A673 (cell line): ENCODE measurements at places on chromosomes 16 and 17.

DNA sequence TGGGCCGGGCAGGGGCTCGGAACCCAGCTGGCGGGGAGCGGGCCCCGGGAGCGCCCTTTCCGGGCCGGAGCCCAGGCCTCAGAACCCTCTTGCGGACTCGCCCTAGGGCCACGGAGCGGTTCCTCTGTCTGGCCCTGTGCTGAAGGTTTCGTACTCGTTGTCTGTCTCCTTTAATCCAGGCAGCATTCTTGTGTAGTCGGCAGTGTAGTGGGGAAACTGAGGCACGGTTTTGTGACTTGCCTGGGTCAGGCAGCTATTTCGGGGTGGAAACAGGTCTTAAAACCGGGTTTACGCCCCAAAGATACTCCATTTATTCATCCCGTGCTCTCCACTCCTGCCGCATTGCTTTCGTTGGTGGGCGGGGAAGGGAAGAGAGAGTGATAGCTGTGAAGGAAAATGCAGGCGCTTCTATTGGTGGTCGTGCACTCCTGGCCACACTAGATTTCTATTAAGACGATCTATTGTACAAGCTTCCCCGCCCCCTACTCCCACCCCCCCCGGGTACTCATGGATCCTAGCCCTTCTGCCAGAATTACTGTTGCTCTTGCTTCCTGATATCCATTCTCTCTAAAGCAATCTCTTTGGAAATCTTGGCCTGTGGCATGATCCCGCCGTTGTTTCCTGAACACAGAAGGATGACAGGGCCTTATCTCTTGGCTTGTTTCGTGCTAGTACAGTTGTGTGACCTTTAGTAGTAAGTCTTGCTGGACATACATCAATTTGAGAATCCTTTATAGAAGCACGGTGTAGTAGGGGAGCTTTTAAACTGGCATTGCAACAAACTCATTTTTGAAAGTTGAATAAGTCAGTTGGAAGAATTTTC lies 751 bp downstream of the DCAF7 start:
- DNase-seq, result peak; percentile 78

- no peak for DNase-seq
These were observed 46.0 kb downstream of the HS3ST2 start for GRCh38 chr16:22859925-22860324.

DNA sequence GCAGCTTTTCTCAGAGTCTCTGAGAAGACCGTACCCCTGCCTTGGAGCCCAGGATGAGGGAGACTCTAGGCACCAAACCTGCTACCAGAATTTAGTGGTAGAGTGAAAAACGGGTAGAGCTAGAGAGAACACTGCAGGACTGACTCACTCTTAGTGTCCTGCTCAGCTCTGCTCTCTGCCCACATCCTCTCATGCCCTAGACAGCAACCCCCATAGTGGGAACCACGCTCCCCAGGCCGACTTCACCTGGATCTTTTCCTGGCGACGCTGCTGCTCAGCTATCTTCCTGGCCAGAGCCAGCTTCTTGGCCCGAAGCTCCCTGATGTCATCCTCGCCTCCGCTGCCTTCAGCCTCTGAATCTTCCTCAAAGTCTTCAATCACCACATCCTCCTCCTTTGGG lies 26.7 kb downstream of the HIC1 start:
- no peak for DNase-seq

DNA sequence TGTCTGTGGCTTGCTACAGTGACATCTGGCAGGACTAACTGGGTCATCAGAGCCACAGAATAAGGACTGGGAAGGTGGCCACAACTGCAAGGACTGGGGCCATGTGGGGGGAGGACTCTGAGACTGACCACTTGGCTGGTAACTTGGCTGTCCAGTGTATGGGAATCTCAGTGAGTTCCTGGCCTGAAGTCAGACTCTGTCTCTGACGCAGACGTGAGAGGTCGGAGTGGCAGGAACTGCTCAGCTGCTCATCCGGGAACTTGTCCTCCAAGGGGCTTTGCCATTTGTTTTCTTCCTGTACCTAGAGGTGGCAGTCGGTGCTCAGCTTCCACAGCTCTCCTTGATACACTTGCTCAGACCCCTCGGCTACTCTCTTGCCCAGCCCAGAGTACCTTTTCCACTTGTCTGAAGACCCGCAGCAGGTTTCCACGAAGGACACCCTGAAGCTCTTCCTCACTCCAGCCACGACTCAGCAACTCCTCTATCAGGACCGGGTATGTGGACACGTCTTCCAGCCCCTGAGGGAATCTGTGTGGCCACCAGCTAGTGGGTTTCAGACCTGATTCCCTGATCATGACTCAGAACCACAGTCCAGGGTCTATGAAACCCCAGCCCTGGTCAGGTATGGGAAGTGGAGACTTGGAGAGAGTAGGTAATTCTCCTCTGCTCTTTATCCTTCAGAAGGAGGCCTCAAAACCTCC lies 7.3 kb upstream of the DPEP3 start:
- no peak for DNase-seq

GRCh38 chr17:50687200-50688066 lies 20.3 kb downstream of the ANKRD40 start:
- no peak for DNase-seq

GRCh38 chr16:88951989-88952388 lies 25.0 kb downstream of the CBFA2T3 start:
- no peak for DNase-seq

- no peak for DNase-seq
These were observed 45.7 kb upstream of the KPNB1 start for GRCh38 chr17:47603830-47604597.

DNA sequence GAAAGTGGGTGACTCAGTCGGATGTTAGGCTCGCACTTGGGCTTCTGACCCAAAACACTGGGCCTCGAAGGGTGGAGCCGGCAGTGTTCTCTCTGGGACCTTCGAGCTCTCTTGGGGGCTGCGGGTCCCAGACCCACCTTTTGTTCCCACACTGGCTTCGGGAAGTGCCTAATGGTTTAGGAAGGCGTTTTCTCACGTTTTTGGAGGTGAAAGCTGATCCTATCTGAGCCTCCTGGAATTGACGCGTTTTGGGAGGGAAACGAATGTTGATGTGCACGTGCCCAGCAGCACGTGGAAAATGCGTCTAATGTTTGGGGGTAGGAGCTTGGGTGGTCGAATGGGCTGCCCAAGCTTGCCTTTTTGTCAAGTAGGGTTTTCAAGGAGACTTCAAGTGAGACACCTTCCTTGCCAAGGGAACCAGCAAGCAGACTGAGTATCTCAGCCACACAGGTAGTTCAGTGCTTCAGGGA lies 666 bp downstream of the HGS start:
- peak; percentile 41 for DNase-seq

GRCh38 chr17:81322271-81323082 lies 27.4 kb upstream of the SLC38A10 start:
- DNase-seq, result peak; percentile 67

DNA sequence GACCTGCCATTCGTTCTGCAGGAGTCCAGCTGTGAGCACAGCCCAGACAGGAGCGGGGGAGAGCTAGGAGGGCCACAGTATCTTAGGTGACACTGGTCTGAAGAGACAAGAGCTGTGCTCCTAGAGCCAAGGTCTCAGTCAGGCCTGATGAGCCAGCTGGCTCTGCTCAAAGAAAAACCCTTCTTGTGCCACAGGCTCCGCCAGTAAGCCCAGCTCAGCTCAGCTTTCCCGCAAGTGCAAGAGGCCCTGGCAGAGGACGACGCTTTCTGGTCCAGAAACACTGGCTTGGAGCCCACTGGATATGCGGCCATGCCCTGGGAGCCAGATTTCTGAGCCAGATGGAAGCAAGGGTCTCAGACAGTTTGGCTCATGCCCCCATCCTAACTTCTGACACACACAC lies 23.9 kb downstream of the PEMT start:
- no peak for DNase-seq

DNA sequence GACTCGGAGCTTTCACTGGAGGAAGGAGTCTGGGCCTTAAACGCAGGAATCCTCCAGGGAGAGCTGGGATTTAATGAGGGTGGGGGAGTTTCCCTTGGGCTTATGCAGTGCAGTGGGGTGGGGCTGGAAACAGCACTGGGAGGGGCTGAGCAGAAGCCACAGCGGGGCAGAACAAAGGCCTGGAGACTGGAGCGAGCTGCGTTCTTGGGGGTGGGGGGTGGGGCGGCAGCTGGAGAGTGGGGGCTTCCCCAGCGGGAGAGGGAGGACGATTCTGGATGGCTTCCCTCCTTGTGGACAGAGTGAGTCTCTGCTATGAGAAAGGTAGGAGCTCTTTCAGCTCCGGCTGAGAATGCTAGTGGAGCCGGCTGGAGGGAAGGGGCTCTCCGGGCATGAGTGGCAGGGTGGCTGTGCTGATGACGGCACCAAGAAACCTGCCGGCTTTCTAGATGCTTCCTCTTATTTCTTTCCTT lies 406.0 kb downstream of the SEC14L1 start:
- DNase-seq, result peak; percentile 91

DNA sequence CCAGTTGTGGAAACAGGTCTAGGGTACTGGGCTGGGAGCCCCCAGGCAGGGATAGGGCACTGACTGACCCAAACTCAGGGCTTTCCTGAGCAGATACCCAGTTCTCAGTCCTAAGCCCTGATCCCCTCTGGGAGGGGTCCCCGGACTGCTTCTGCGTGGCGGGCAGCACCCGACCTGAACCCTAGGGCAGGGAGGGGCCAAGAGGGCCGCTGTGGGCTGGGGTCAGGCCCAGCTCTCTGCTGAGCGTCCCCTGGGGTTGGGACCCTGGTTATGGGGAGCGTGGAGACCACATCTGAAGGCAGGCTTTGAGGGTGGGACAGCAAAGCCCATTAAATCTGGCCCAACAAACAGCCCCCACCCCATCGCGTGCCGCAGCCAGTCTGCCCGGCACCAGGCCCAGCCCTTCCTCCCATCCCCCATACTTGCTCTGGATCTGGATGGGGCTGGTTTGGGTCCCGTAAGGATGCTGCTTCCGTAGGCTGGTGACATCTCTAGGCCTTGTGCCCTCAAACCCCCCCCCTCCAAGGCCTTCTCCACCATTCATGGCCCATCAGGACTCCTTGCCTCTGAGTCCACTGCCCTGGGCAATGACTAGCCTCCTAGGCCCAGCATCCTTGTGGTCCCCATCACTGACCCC lies 691 bp upstream of the FAM83G start:
- no peak for DNase-seq

GRCh38 chr17:82214012-82214628 lies 1.5 kb upstream of the CCDC57 start:
- no peak for DNase-seq

- DNase-seq, result peak; percentile 88
These were observed 3.8 kb downstream of the SMARCD2 start for GRCh38 chr17:63838631-63839171.
